ENCODE measurements at places on chromosomes 12 and 14.

- DNase-seq = no peak
Measured at GRCh38 chr14:26729851-26730250, 132.0 kb upstream of the NOVA1 start.

- DNase-seq = no peak
Measured at GRCh38 chr12:126668538-126668937, 1598.4 kb upstream of the TMEM132C start.

DNA sequence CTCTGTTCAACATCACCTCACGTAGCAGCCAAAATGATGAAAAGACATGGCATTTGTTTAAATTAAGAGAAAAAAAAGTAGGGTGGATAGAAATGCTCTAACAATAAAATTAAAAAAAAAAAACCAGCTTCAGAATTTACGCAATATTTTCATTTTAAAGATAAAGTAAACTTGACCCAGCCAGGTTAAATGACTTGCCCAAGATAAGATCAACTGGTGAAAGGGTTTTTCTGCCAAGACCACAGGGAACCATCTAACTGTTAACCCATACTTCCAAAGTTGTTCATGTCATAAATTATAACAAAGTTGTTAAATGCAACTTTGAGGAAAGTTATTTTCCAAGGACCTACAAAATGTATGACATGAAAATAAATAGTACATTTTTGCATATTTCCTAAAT lies 129.6 kb upstream of the SOX5 start:
- no peak for DNase-seq

DNA sequence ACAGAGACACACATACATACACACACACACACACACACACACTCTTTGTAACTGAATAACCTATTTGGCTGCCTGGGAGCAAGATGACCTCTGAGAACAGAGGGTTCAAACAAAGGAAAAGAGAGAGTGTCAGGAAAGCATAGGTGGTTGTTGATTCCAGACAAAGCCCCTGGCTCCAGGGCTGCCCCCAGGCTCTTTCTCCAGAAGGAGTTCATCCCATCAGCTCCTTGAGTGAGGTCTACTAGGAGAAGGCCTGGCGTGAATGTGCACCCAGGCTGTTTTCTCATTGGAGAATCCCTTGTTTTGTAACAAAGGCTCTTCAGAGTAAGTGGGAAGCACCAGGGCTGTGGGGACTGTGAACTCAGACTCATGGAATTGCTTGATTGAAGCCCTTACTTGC lies 151.9 kb downstream of the EMP1 start:
- DNase-seq = no peak

DNA sequence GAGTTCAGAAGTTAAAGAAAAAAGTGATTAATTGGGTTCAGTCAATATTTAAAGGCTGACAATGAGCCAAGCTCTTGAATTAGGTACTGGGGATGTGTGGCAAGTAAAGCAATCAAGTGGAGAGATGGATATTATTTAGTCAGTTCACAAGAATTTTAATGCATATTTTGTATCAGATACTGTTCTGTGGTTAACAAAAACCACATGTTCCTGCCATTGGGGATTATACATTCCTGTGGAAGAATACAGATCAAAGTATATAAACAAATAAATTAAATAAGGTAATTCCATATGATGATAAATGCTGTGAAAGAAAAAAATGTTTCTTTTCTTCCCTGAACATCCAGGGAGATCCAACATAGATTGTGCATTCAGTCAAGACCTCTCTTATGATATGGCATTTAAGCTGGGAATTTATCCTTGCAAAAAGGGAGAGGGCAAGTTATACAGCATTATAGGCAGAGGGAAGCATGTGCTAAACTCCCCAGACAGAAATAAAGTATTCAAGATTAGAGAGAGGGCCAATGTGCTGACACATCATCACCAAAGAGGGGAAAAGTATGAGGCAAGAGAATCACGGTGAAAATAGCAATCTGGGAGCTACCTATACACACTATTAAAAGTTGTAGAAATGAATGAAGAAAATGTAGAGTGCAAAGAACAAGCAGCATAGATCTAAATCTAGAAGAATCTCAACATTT lies 17.6 kb upstream of the A2M start:
- DNase-seq = no peak

- DNase-seq = no peak
Measured at GRCh38 chr12:107165581-107165980, 72.2 kb upstream of the CRY1 start.

DNA sequence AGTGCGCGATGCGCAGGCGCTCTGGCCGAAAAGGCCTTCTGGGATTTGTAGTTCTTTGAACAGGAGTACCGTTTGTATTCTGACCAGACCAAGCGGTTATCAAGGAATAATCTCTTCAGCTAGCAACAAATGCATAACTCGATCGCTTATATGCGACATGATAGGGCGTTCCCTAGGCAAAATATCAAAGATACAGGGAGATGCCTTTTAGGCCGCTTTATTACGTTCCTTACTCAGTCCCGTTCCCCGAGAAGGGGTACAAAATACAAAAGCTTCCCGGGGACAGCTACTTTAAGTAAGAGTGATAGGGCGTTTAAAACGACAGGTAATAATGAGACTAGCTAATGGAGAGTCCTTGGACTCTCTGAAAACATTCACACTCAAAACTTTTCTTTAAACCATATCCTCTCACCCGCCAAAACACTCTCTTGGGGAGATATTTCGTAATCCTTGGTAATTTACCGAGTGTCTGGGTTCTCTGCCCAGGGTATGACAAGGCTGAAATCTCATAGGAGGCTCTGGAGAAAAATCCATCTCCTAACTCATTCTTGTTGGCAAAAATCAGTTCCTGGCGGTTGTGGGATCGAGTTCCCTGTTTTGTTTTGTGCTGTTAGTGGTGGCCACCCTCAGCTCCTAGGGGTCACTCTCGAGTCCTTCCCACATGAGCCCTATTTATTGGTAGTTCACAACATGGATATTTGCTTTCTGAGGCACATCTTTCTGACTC lies 412 bp upstream of the SNW1 start:
- no peak for DNase-seq

- DNase-seq = no peak
Measured at GRCh38 chr14:72643317-72643801, 250.5 kb downstream of the DPF3 start.

DNA sequence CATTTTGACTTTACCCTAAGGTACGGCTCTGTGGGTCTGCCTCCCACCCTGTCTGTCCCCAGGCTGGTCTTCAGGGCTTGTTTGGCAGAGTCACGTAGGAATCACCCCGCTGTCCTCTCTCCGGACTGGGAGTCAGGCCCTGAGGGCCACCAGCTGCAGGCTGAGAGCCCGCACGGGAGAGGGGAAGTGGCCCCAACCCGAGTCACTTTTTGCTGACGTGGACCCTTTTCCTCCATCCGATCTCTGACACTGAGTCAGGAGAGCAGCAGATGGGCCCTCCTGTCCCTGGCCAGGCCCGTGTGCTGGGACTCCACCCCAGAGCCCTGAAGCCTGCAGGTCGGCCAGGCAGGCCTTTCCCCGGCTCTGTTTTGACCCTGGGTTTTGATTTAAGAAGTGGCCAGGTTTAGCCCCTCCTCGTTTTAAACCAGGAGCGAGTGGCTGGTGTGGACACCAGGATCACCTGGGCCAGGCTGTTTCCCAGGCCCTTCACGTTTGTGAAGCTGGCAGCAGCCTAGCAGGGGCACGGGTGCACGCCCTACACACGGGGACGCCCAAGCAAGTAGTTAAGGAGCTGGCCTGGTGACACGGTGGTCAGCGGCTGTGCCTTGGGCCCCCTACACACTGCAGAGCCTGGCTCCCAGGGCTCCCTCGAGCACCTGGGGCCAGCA lies 12.5 kb upstream of the TEX22 start:
- no peak for DNase-seq

DNA sequence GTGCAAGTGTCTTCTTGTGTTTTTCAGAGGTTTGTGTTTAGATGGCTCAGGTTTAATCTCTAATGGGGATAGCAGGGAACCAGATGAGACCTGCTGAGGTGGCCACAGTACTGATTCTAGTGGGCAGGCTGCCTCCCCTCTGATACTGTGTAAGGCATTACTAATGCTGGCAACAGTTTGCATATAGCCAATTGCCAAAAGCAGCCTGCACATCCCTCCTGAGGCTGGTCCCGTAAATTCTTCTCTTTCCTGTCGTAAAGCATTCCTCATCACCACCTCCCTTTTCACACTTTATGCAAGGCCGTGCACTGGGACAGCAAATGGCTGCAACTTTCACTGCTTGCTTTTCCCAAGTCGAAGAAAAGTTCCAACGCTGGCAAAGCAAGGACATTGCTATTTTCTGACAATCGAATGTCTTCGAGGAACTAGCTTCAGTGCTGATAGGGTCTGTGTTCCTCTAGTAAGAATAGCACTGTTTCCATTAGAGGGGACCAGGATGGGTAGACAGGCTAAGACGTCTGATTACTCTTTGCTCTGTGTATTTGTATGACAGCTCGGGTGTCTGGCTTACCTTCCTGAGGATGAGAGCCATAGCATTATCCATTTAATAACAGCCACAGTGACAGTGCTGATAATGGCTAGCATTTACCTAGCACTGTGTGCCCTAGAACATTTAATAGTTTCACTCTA lies 178.2 kb upstream of the HIF1A start:
- no peak for DNase-seq

DNA sequence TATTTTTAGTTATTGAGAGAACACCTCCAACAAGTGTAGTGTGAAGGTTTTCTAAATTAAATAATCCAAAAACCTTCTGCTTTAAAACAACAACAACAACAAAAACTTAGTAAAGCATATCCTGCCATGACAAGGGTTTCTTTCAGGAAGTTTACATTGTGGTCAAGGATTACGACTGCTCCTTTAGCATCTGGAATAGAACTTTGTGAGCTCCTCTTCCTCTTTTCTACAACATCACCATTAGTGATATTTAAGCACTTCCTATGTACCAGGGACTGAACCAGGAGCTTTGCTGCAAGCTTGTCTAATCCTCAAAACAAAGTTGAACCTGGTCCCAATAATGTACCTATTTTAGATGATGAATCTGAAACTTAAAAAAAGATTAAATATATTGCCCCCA lies 315.4 kb upstream of the KITLG start:
- no peak for DNase-seq

DNA sequence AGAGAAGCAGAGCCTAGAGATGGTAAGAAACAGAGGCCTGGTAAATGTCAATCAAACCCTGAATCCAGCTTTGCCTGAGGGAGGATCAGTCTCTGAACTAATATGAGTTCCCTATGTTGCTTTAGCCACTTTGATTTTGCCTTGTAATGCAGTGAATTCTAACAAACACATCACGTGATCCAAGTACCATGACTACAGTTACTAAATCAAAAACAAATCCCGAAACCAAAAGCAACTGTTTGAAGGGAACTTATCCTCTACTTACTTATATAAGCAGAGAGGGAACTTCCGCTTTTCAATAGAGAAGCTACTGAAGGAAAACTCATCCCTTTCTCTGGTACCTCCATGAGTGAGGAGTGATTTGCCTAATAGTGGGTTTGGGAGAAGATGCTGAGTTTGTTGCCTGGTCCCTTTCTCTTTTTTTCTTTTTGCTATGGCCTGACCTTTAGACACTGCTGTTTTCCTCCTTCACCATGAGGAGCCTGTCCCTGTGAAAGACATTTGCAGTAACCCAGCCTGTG lies 7.7 kb upstream of the PPTC7 start:
- peak; percentile 82 for DNase-seq

DNA sequence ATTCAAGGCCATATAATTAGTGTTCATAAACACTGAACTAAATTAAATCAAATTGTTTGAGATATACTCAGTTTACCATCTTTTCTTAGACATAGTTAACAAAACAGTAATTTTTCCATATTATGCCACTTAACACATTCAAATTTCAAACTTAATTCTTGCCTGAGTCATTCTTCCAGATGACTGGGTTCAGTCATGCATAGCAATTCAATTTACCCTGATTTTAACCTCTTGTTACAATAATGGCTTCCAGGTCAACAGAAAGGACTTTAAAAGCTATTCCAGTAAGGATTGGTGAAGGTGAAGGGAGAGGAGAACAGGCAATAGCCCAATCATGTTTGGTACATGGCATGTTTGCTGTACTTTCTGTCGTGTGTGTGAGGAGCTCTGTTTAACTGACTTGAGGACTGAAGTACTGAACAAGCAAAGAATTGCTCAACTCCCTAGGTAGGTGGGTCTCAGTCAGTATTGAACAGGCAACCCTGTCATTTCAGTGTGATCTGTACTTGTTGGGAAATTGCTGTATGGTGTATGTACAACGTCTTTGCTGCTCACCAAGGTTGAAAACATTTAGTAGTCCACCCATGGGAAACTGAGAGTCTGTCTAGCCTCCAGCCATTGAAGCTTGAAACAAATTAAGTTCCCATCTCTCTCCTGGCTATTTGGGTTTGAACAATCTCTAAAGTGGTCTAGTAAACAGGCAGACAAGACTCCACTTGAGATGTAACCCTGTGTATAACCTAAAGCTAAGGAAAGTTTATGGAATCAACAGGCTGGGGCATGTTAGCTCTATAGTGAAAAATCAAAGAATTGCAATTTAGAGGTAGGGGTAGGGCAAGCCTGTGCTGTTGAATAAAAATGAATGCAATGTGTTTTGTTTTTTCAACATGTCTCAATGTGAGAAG lies 327.2 kb downstream of the BTG1 start:
- no peak for DNase-seq

- peak; percentile 71 for DNase-seq
Measured at GRCh38 chr12:51238037-51238509, 553 bp upstream of the DAZAP2 start.

DNA sequence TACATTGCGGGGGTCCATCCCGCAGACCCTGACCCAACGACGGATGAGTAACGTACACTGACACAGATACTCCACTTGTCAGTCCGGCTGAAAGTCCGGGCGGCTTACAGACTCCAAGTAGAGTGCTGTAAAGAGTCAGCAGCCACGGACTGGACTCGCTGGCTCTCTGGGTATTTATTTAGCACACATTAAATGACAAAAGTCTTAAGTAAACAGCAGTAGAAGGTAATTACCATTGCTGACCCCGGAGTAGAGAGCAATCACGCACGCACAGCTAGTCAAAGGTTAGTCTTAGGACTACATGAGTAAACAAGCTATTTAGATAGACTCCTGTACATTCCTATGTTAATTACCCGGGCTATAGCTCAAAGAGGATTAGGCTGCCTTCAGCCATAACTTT lies 780.9 kb downstream of the RPS29 start:
- DNase-seq = no peak

- DNase-seq = no peak
Measured at GRCh38 chr12:96687719-96688118, 198.3 kb downstream of the CFAP54 start.

DNA sequence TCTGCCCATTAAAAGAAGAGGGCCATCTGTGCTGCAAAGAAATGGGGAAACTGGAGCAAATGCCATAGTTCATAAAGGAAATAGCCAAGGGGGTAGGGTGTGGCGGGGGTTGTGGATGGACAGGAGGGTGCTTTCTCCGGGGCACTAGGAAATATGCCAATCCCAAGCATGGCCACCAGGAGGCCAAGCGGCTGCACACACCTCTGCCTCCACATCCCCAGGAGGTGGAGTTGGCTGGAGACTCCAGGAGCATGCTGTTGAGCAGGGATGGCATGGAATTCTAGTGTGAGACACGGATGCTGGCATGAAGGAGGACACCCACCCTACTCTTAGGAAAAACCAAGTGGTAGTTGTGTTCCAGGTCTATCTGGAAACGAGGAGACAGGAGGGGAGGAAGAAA lies 25.2 kb downstream of the NID2 start:
- no peak for DNase-seq

GRCh38 chr12:68109444-68110217 lies 49.9 kb downstream of the IFNG start:
- DNase-seq = no peak

GRCh38 chr12:16093825-16094224 lies 182.7 kb downstream of the DERA start:
- no peak for DNase-seq
